Activated CD4-positive, alpha-beta T cell treated with anti-CD3 and anti-CD28 coated beads for 4 hours (primary cell): ENCODE measurements at places on chromosomes 3 and 15.

DNA sequence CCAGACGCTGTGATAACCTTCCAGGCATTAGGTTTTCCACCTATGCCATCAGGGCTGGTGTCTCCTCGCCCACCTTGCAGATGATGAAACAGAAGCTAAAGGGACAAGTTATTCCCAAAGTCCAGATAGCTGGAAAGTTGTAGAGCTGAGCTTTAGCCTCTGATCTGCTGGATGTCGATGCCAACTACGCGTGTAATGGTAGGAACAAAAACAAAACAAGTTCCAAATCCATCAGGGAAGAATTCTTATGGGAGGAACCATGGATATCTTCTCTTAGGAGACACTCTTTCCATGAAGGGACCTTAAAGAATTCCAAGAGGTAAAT, 28.1 kb upstream of the RHO start:
- DNase-seq = no peak

DNA sequence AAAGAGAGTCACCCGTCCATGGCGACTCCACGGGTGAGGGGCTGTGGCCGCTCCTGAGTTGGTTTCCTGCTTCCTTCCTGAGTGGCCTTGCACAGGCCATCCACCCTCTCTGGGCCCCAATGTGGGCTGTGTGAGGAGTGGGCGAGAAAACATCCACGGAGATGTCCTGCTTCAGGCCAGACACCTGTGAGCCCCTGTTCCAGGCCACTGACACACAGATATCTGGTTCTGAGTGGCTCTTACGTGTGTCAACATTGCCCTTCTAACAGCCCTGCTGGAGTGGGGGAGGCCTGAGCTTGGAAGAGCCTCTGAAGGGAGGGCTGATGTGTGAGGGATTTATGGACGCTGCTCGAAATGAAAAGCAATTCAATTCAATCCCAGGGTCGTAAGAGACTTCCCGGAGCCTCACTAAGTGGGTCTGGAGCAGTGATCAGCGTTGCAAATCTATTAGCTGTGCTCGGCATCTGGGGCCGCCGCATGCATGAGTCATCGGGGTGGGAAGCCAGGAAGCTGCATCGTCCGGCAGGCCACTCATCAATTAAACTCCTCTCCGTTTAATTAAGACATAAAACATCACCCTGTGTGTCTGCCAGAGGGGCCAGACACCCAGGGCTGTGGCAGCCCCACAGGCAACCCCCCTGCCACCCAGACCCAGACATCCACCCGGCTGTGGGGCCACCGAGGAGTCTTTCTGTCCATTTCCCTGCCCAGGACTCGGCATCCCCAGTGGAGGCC, 20.0 kb upstream of the PRR23E start:
- no peak for DNase-seq

DNA sequence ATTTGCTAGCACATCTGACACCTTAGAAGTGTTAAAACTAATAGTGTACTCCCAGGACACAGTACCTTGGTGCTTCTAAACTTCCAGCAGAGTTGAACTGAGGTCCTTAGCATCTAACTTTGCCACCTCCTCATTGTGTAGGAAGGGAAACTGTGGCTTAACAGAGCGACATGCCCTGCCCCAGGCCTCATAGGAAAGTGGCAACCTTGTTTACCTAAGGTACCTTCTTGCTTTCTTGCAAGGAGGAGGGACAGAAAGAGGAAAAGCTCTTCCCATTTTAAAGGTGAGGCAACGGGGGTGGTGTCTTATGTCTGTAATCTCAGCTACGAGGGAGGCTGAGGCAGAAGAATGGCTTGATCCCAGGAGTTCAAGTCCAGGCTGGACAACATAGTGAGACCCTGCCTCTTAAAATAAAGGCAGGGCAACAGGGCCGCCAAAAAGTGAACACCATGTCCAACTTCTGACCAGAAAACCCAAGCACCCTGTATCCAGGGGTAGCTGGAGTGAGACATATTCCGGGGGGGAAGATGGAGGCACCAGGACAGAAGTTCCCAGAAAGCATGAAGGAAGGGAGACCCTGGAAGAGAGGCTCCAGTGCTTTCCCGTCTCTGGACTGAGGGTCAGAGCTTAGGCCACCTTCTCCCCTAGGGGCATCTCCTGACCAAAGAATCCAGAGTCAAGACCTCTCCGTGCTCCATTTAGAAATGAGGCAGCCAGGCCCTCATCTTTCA, 540 bp upstream of the KLHL40 start:
- DNase-seq = no peak

- DNase-seq = no peak
These were observed 50.9 kb downstream of the HCN4 start for GRCh38 chr15:73317651-73318462.

- no peak for DNase-seq
These were observed 140.9 kb downstream of the RPLP1 start for GRCh38 chr15:69593488-69593887.

DNA sequence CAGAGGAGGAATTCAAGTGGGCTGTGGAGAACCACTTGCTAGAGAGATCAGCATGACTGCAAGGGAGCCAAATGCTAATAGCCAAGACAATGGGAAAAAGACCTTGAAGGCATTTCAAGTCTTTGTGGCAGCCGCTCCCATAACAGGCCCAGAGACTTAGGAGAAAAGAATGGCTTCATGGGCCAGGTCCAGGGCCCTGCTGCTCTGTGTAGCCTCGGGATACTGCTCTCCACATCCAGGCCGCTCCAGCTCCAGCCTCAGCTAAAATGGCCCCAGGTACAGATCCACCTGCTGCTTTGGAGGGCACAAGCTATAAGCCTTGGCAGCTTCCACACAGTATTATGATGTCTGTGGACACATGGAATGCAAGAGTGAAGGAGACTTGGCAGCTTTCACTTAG, 157.7 kb downstream of the NECTIN3 start:
- no peak for DNase-seq

DNA sequence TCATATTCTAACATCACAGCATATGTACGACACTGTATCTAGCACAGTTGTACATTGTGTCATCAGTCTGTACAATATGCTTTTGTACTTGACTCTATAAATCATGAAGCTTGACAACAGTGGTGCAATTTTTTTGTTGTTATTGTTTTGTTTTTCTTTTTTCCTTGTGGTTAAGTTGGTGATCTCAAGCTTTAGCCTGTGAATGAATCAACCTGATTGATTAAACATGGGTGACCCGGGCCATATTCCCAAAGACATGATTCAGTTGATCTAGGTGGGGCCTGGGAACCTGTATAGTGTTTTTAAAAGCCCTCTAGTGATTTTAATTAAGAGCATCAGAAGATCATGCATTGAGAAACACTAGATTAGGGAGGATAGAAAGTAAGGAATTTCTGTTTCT, 101.8 kb upstream of the AADACL2 start:
- no peak for DNase-seq

GRCh38 chr3:9803494-9803893, 6.6 kb upstream of the TTLL3 start:
- DNase-seq = no peak

- DNase-seq = peak; percentile 46
These were observed 24.3 kb downstream of the VIPR1 start for GRCh38 chr3:42526616-42527367.

DNA sequence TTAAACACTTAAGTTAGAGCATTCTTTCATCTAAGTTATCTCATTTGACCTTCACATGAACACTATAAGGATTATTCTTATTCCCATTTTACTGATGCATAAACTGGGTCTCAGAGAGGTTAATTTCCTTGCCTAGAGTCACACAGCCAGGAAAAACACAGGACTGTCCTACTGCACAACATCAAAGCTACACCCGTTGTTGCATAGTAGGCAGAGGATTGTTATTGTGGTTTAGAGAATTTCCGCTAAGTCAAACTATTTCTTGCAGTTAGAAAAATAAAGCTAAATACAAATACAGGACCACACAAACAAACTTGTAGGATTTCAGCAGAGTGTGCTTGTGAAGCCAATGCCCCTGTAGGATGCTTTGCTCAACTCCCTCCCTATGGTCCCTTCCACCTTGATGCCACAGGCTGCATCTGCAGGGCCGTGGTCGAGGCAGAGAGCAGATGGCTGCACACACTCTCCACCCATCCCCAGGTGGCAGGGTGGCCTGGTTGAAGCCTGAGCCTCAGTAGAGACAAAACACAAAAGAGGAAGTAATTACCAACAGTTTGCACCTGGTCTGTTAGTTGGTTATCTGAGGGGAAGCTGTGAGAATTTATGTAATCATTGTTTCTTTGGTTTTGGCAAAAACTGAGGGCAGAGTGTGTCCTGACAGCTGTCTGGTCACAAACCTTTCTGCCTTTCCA, 41.1 kb upstream of the SKOR1 start:
- no peak for DNase-seq

DNA sequence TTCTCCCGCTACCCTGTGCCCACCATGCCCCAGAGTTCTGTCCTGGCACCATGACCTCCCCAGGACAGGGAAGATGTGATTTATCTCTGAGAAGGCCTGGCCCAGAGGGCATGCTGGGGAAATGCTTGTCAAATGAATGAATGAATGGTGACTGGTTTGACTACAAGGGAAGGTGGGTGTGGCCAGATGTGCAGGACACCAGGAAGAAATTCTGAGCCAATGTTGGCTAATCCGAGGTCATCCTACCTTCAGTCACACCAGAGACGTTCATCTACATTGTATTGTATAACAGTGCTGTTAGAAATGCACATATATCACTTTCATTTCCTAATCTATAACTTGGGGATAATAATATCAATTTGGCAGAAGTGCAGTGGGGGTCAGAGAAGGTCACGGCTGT, 138.4 kb downstream of the FAM43A start:
- no peak for DNase-seq

DNA sequence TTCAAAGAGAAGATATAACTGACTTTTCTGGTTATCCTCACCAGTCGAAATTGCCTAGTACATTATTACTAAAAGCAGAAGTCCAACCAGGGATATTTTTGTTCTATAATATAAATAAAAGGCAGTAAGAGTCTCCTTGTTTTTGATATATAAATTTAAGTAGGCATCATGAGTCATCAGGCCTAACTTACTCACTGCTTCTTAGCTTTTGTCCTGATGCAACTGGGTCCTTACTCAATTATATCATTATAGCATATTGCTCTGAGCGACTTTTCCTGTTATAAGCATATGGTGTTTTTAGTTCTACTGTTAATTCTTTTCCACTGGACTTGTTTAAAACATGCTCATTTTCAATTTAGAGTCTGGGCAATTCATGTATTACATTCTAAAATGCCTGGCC, 910.1 kb downstream of the MCTP2 start:
- no peak for DNase-seq

GRCh38 chr3:193906849-193907410, 229.0 kb upstream of the HES1 start:
- no peak for DNase-seq

GRCh38 chr3:52029053-52029452, 27.3 kb downstream of the DUSP7 start:
- no peak for DNase-seq

GRCh38 chr3:172522871-172523818, at the start of gene TNFSF10:
Gene TNFSF10, minus strand, starts transcription at chr3:172523430. Its CDS starts 46 bp downstream, at chr3:172523384.
- peak; percentile 45 for DNase-seq

DNA sequence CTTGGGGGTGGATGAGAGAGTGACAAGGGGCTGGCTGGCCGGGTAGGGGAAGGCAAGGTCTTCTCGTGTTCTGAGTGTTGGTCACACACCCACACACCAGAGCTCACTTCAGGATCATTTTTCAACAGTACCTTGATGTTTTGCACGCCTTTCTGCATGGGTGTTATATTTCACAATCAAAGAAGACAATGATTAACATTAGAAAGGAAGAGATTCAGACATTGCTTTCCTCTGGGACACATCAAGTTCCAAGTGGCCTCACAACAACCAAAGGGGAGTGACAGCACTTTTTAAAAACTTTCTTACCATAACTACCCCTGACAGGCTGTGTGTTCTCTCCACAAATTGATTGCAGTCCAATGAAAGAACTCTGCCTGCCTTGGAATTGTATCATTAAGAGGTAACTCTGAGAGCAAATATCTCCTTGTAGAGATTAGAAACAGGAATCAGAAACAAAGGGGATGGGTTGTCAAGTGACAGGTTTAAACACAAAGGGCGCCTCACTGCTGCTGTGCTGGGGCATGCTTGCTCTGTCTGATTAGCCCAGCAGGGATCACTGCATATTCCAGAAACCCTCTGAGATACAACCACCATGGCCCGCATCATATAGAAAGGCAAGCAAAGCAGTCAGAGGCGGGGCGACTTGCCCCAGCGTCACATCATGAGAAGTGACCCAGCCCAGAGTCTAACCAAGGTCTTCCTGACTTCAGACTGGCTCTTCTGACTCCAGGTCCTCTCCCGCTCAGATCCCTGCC, 230.8 kb downstream of the FEZF2 start:
- DNase-seq = no peak

- DNase-seq = no peak
These were observed 292.4 kb upstream of the LRRFIP2 start for GRCh38 chr3:37466660-37467359.

DNA sequence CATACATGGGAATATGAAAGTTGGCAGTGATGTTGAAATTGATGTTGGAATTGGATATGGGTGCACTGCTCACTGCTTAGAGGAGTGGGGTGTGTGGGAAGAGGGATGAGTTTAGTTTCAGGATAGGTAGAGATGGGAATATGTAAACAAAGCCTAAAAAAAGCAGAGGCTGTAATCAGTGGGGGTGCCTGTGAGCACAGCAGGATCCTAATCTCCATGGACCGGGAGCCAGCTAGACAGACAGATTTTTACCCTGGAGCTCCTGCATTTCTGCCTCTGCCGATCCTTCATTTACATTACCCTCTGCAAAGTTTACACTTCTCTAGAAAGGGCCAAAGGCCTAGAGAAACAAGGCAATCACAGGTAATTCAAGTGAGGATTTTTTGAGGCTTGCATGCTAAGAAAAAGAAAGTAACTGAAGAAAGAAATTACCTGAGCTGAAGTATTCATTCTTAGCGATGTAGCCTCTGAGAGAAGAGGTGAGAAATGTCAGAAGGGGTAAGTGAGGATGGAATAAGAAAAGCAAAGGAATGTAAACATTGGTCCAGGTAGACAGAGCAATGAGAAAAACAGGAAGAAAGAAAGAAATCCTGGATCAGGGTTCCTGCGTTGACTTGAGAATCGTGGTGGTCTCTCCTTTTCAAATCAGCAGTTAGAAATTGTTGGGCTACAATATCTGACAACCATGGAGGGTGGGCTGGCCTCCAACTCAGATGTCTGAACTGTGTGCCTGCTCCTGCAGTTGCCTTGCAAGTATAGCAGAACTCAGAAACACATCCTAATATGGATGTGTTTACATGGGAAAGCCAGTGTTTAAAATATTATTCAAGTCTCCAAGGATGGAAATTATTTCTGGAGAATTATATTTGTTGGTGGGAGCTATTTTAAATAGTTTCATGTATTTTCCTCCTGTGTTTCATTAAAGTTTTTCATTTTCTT, 79.8 kb downstream of the CRTC3 start:
- no peak for DNase-seq
